ENCODE measurements at places on chromosomes 13 and 19. TPM values are rescaled to one million over a fixed set of nuclear protein-coding genes. Genes with fewer than 3 reads are reported as not detected.

DNA sequence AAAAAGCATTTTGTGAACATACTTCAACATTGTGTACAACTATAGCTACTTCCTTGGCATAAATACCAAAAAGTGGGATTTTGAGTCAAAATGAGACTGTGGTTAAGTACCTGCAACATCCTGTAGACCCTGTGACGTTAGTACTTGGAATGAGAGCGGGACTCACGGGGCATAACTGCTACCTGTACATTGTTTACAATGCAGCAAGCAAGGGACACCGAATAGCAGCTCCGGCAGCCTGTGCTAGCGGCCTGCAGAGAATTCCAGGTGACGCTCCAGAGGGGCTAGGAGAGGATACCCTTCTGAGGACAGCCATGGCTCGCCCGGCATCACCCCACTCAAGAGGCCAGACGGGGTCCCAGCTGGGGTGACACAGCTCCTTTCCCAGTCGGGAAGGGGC lies 824 bp upstream of the ZNF331 start:
- no peak for DNase-seq

GRCh38 chr13:20044086-20044485 lies 85.6 kb downstream of the ZMYM2 start:
- no peak for DNase-seq

- no peak for DNase-seq
Observed at GRCh38 chr13:78784014-78784750, 125.2 kb upstream of the OBI1 start.

DNA sequence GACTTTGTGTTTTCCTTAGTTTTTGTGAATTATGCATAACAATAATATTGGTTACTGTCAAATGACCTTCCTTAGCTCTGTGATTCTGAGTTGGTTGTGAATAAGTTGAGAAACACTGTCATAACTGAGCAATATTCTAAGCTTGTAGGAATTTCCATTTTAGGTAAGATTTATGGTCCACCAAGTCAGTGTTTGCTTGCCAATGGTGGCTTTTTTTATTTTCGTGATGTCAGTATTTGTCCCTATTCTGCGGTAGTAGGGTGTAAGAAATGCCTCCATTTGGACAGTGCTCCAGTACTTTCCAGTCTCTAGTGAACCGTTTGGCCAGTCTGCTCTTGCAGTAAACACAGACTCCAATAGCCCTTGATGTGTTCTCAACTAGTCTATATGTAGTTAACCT lies 94.7 kb downstream of the FRY start:
- DNase-seq, result no peak

GRCh38 chr13:26051231-26051656 lies 572 bp downstream of the SHISA2 start:
- no peak for DNase-seq

DNA sequence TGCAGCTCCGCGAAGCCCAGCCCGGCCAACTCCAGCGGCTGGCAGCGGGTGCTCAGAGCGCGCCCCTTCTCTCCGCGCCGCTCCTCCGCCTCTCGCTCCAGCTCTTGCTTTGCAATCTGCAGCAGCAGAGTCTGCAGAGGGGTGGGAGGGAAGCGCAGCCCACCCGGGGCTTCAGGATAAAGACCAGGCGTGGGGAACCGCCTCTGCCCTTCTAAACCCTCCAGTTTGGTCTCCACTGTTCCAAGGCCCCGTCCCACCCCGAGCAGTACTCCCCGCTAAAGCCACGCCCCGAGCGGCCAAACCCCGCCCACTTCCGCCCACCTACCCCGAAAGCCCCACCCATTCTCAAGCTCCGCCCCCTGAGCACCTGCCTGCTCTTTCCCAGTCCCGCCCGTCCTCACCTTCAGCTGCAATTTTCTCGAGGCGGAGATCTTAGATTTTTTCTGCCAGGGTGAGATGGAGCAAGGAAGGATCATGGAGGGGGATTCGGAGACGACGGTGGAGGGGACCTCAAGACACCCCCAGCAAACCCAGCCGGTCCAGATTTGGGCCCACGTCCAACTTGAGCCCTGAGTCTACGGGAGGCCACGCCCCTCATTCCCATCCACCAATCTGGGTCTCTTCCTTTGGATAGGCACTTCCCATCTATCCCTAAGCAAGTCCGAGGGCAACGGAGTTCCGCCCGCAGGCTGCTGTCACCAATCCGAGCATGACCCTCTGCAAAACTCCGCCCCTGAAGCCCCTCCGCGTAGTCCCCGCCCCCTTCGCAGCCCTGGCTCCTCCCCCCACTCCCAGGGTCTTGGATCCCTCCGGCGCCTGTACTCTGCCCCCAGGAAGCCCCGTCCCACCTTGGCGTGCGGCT lies 1.1 kb downstream of the TNNI3 start:
- no peak for DNase-seq

- no peak for DNase-seq
Observed at GRCh38 chr13:45807520-45808099, 43.9 kb downstream of the SIAH3 start.

NEK5 gene
- total RNA-seq, result 5.2 TPM

All from type B pancreatic cell (in vitro differentiated cells).